ENCODE measurements at places on chromosomes 7 and 10.

- DNase-seq: no peak
Observed at GRCh38 chr7:132189881-132190280, 386.4 kb downstream of the PLXNA4 start.

- DNase-seq: no peak
Observed at GRCh38 chr7:79666472-79666871, 213.0 kb upstream of the MAGI2 start.

GRCh38 chr7:1548438-1548831 is 7.6 kb downstream of the TMEM184A start:
- DNase-seq: no peak

DNA sequence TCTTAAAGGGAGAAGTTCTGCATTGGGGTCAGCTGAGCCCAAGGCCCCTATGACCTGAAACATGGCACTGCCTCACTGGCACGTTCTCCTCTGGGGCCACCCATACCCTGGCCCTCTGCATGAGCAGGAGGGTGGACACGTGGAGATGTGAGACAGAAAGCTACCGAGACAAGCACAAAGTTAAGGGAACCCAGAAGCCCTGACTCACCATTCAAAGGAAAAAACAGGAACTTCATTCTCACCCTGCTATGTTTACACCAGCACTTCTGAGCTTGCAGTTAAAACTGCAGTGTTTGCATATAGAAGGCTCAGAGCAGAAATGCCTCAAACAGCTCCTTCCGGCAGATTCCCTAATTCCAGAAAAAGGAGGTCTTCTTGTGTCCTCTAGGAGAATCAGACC is 41.7 kb downstream of the DENND11 start:
- no peak for DNase-seq

DNA sequence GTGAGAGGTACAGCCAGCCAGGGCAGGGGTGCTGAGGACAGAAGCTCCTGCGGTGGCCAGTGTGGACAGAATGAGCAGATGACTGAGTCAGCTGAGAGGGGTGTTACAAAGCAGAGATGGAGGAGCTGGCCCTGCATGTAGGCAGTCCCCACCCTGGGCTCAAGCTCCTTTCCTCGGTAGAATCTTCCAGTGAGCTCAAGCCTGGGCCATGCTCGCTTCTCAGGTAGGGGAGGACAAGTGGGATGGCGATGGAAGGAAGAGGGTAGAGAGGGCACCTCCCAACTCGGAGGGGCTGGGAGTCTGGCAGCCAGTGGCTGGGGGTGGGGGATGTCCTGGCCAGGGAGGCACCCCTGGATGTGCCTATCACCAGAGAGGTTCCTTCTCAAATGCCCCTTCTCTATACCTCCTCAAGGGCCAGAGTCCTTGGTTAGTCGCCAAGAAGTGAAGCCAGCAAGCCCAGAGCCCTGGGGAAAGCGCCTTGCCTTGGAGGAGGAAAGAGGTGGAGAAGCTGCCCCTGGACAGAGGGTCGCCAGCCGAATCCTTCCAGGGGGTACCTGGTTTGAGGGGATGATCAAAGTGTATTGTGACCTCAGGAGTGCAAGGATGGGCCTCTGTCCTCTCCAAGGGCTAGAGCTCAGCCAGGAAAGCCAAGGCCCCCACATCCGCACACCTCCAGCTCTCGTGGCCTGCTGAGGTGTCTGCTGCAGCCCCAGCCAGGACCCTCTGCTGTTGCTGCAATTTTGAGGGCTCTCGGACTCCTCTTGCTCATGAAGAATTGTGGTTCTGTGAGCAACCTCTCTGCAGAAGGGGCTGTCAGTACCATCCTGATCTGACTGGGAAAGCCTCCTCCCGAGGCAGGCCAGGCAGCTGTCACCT is 88.6 kb upstream of the MACROH2A2 start:
- DNase-seq: no peak

GRCh38 chr10:110962443-110962842 is 43.0 kb downstream of the SHOC2 start:
- DNase-seq: no peak

- no peak for DNase-seq
Observed at GRCh38 chr10:102941401-102941800, 23.3 kb downstream of the CNNM2 start.

DNA sequence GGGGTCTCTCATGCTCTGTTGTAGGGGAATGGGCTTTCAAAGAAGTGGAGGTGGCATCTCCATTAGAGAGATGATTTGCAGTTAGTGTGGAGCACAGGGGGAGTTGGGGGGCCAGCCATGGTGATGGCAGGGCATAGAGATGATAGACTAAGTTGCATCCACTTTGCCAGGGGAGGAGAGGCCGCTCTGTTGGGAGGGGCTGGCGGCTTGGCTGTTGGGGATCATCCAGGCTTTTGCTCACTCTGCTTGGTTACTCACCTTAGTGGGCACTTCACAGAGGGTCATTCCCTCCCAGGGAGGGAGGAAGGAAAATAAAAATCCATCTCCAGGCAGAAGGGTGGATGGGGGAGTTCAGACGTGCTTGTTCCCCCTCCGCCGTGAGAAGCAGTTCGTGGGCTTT is 31.4 kb upstream of the CDH23 start:
- DNase-seq: no peak

GRCh38 chr7:132996581-132997242 is 85.2 kb downstream of the CHCHD3 start:
- DNase-seq: no peak

- no peak for DNase-seq
Observed at GRCh38 chr10:43160921-43161255, 22.6 kb downstream of the CSGALNACT2 start.

DNA sequence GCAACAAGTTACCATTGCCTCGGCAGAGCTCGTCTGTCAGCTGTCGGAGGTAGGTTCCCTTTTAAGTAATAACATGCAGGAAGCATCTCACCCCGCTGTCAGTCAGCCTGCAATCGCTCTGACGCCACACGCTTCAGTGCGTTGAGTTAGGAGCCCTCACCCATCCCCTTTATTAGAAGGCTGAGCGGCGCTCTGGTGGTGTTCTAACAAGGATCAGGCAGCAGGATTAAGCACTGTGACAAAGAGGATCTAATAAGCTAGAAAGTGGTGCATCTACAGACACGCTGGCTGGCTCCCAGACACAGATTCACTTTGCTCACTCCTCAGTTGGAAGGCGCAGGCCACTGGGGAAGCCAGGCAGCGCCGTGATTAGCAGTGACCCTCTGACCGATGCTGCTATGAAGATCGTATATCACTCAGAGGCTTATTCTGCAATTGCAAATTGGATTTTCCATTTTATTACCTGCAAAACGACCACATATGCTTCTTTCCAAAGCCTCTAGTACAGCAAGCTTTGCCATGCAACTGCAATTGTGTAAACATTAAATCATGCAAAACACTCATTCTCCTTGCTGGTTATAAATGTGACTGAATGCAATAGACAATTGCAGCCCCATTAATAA is 117.7 kb downstream of the RSU1 start:
- no peak for DNase-seq

GRCh38 chr7:33671531-33672262 is 233.6 kb upstream of the BMPER start:
- no peak for DNase-seq

- DNase-seq: no peak
Observed at GRCh38 chr10:23013581-23014335, 81.6 kb upstream of the MSRB2 start.

DNA sequence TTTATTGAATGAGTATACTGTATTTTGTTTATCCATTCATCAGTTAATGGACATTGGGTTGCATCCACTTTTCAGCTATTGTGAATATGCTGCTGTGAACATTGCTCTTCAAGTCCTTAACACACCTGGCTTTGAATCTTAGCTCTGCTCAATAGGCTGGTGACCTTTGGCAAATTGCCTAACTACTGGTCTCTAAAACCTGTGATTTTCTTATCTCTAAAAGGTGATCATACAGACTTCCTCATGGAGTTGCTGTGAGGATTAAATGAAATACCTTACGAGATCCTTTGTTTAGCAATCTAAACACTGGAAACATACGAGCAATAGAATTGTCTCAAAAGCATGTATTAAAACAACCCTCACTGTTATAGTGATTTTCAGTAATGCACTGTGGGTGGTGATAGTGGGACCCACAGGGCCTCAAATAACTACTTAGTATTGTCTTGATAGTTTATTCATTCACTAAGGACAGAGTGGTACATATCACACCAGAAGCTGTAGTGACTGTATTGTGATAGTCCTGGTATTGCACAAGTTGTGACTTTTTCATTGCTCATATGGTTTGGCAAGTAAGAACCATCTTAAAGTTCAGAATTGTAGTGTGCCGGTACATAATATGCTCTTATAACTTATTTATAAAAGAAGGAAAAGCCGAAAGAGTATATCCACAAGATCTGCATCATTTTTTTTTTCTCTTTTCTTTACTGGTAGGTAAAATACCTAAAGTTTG is 257.6 kb downstream of the EXOC4 start:
- DNase-seq: no peak

- no peak for DNase-seq
Observed at GRCh38 chr7:69599286-69599954, 1.1 kb downstream of the AUTS2 start.

GRCh38 chr10:117736655-117737054 is 194.1 kb downstream of the EMX2 start:
- DNase-seq: no peak

DNA sequence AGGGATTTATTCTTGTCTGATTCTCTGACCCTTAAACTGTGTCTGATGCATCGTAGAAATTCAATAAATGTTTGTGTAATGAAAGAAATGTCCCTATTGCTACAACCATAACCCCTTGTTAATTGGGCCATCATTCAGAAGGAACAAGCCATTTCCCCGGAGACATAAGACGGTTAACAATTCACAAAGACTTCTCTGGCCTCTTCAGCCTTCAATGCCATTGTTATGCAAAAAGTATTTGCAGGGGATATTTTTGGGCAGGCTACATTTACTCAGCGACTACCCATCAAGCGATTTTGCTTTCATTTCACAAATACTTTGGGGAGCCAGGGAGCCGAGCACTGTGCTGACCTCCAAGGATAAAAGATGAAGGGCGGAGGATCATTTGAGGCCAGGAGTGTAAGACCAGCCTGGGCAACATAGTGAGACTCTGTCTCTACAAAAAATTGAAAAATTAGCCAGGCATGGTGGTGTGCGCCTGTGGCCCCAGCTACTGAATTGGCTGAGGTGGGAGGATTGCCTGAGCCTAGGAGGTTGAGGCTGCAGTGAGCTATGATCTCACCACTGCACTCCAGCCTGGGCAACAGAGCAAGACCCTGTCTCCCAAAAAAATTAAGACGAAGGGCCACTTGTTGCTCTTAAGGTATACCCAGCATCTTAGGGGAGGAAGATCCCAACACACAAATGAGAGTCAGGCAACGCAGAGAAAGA is 20.0 kb upstream of the SDK1 start:
- no peak for DNase-seq

GRCh38 chr7:108077709-108078108 is 52.5 kb downstream of the LAMB4 start:
- no peak for DNase-seq

- no peak for DNase-seq
Observed at GRCh38 chr7:26090927-26091519, 61.0 kb upstream of the NFE2L3 start.

DNA sequence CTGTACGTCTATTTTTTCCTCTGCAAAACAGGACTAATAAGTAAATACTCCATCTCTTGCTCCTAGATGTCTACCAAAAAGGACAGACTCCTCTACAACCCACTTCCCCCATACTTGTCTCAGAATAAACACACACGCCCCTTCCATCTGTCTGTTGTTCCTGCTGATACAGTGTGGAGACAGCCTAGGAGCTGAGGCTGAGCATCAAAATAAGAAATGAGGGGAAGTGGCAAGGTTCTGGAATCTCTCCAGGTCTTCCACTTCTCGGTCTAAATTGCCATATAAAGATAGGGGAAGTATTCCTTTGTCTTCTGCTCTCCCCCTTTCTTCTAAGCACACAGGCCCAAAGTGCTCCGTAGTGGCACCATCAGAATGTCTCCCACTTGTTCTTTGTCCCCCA is 30.8 kb upstream of the VSIR start:
- no peak for DNase-seq

DNA sequence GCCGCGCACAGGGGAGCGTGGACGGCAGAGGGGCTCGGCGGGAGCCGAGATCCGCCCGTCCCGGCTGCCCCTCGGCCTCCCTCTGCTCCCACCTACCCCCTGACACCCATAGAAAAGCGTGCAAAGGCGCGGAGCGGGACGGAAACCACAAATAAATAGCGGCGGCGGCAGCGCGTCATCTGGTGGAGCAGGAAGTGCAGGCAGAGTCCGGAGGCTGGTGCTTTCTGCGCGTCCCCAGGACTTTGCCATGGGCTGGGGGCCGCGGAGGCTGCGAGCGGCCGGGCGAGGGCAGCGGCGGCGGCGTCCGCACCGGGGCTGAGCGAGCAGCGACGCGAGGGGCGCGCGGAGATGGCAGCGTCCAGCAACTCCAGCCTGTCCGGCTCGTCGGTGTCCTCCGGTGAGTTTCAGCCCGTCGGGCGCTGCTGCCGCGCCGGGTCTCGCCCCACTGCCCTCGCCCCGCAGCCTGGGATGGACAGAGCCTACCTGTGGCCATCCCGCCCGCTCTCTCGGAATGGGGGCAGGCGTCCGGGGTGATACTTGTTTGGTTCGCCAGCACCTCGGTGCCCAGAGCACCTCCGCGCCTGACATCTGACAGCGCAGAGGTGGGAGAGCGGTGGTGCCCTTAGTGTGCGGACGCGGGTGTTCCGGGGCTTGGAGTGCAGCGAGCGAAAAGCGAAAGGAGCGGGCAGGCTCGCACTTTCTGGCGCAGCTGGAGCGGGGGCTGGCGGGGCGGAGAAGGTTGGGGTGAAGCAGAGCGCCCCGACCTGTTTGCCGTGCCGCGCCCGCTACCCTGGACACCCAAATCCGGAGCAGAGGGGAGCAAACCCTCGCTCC is at the start of gene CHN2:
Gene CHN2, plus strand, starts transcription at position 182 of the 834 bp plus-strand sequence.
- DNase-seq: no peak

DNA sequence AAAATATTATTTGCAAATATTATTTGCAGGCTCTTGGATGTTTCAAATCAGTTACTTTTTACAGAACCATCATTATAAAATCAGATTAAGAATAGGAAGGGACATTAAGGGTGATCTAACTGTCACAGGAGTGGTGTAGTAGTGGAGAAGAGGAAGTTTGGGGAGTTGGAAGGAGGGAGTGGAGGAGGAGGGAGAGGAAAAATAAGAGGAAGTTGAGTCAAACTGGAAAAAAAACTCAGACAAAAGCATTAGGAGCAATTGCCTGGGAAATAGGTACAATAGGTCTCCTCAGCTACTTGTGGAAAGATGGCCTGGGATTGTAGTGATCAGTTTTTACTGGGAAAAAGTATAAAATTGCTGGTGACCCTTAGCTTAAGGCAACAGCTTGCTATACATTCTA is 77.7 kb upstream of the GPR37 start:
- DNase-seq: no peak

DNA sequence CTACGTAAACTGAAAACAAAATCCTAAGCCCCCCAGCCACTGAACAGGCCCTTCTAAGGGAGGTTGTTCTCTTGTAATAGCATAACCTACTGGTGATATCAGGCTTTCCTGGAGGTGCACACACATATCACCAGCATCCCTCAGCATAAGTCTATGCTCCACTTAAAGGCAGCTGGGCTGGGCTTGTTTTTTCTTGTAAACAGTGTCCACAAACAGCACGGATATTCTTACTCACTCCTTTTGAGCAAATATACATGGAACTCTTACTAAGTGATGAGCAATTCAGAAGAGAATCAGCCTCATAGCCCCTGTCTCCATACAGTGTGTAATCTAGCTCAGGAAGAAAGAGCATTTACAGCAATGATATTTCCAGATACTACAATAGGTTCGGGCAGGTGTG is 2.4 kb downstream of the LRIT1 start:
- DNase-seq: no peak

Data from cortex of kidney (tissue), 1 donor.